A549 treated with ZK216348 at 1 μM for 4 hours (cell line): ENCODE measurements at places on chromosomes 7 and 10. TPM values are rescaled to one million over a fixed set of nuclear protein-coding genes. Genes with fewer than 3 reads are reported as not detected.

Gene HKDC1
- 10.6 to 19.1 TPM (median 12.9 TPM) in 5 replicates for total RNA-seq

Gene RTKN2
- total RNA-seq, result 0.55 to 1.3 TPM (median 0.88 TPM) in 5 replicates

Gene TUBB8
- 0.06 TPM in 1 of 5 replicates, not detected in the others for total RNA-seq

Gene FAM13C
- total RNA-seq, result not detected in 5 replicates

Gene FOXP2
- not detected in 5 replicates for total RNA-seq

Gene ADO
- total RNA-seq, result 12.0 to 23.2 TPM (median 20.0 TPM) in 5 replicates
